ENCODE measurements at places on chromosomes 11 and 22.

GRCh38 chr11:119795690-119796089 lies 66.7 kb upstream of the NECTIN1 start:
- no peak for DNase-seq

DNA sequence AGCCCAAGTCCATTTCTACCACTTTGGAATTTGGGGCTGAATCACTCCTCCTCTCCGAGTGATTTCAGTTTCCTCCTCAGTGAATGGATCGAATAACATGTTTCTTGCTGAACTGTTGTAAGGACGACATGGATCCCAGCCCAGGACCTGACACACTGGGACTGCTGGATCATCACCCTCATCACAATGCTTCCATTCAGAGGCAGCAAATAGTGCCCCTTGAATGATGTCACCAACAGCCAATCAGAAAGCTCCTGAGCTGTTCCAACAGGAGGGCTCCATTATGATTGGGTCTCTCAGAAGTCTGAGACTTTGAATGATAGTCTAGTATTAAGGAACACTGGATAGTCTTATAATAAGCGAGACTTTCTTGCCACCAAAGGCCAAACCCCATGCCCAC lies 158.9 kb downstream of the MYO18B start:
- DNase-seq: no peak

DNA sequence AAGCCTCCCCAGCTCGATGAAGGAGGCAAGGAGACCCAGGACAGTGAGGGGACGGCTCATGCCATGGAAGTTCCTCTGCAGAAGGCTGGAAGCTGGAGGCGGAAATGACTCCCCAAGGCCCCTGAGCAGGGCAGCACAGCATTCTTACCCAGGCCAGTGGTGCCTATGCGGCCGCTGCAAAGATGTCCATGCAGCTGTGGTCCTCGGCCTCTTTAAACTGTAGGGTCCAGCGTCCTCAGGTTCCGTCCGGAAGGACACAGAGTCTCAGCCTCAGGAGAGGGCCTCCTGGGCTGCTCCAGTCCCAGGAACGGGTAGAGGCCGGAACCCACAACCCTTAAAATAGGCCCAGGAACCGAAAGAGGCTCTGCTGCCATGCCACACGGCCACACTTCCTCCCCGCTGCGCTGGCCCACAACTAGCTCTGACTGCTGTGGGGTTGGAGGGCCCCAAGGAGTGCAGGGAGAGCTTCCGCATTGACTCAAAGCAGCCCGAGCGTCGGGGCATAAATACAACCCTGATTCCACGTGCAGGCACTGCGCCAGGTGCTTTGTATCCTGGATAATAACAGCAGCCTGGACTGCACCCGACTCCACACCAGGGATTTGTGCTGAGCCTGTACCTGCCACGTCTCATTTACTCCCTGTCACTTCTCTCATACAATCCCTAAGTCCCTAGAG lies 5.5 kb downstream of the KIAA0930 start:
- no peak for DNase-seq

GRCh38 chr11:93861808-93862207 lies 11.4 kb upstream of the VSTM5 start:
- no peak for DNase-seq

GRCh38 chr11:40787224-40787623 lies 672.2 kb downstream of the LRRC4C start:
- no peak for DNase-seq

- no peak for DNase-seq
Measured at GRCh38 chr11:35550374-35551036, 25.1 kb upstream of the PAMR1 start.

All from effector memory CD8-positive, alpha-beta T cell (primary cell).